ENCODE measurements at places on chromosomes 1 and 21. TPM values are rescaled to one million over a fixed set of nuclear protein-coding genes. Genes with fewer than 3 reads are reported as not detected.

The PLPPR4 gene
- not detected for total RNA-seq

The PLA2G5 gene
- not detected for total RNA-seq

The C1orf87 gene
- total RNA-seq: not detected

The REN gene
- not detected for total RNA-seq

The TNNT2 gene
- not detected for total RNA-seq

Data from activated naive CD8-positive, alpha-beta T cell treated with anti-CD3 and anti-CD28 coated beads for 36 hours (primary cell).